Activated CD4-positive, alpha-beta T cell treated with anti-CD3 and anti-CD28 coated beads for 24 hours (primary cell): ENCODE measurements at places on chromosomes 7 and 10.

DNA sequence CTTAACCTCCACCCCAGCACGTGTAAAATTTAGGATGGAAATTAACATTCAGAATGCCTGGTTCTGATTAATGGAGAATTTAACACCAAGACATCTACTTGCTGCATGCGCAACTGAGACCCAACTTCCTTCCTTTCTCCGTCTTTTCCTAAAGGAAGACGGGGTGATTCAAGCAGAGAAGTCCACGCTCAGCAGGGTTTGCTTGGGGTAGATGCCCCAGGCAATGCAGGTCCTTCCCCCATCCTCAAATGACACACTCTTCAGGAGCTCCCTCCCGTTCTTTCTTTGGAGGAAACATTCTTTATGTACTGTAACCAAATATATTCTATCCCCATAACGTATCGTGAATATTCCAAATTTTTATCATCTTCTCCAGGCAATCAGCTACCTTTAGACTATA, 47.0 kb downstream of the FAM171A1 start:
- DNase-seq: no peak

GRCh38 chr10:58829839-58830238, 317.2 kb downstream of the BICC1 start:
- no peak for DNase-seq

DNA sequence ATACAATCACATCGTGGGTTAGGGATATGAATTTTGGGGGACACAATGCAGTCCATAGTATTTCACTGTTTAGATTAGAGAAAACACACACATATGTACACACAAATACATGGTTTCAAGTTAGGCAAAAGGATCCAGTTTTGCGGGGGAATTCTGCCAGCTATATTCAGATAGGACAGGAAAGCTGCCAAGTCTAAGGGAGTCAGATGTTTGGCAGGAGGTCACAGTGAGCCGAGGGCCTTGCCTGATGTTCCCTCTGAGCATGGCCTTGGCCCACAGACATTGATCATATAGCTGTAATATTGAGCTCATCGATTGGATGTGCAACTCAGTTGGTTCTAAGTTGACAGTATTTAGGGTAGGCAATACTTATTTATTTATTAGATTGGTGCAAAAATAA, 122.8 kb downstream of the ADRA2A start:
- no peak for DNase-seq

GRCh38 chr10:88980800-88981199, 9.8 kb upstream of the FAS start:
- no peak for DNase-seq

DNA sequence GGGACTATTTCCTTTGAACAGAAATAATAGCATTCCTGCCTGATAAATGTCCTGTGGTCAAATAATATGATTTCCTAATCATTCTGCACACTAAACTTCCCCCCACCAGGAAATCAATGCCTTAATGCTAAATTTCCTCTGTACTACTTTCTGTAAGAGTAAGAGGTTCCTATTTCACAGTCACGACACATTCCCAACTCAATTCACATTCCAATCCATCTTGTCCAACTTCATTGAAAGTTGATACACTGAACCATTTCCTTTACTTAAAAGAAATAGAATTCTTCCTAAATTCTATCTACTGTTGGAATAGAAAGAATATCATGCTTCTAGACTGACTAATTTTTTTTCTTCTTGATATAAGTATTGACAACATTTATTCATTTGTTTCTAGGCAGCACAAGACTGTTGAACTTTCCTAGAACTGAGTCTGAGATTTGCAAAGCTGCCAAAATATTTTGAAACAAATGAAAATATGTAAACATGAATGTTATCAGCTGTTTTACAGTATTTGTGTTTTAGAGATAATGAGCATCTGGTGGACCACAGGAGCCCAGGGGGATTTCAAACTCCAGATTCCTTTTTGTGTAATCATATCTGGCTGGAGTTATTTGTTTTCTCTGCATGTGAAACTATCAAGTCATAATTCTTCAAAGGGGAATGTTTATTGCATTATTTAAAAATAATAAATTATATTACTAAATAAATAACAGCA, 121.5 kb downstream of the TPST1 start:
- DNase-seq: no peak

DNA sequence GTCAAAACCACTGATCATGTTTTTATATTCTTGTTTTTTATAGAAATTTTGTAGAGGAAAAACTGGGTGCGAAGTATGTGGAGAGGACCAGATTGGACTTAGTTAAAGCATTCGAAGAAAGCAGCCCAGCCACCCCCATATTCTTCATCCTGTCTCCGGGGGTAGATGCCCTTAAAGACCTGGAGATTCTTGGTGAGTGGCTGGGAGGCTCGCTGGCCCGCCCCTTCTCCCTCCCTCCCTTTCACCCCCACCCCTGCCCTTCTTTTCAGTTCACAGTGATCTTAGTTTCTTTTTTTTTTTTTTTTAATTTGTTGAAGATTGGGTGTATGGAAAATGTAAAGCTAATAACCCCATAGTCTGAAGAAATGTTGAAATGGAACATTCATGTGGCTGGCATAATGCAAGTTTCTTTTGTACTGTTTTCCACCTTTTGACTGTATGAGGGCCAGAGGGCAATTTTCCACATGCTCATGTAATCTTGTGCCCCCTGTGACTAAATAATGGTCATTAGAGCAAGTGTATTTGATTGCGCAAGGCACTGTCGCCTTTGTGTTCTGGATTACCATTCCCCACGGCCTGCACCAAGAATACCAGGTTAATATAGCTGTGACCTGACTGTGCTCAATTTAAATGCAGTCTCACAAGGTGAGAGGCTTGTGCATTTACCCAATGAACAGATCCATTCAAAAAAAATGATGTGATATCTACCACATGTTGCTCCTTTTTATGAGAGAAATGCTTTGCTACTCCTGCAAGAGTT, 77.7 kb downstream of the CDCA7L start:
- no peak for DNase-seq

GRCh38 chr10:90148116-90148855, 446.9 kb downstream of the KIF20B start:
- no peak for DNase-seq

DNA sequence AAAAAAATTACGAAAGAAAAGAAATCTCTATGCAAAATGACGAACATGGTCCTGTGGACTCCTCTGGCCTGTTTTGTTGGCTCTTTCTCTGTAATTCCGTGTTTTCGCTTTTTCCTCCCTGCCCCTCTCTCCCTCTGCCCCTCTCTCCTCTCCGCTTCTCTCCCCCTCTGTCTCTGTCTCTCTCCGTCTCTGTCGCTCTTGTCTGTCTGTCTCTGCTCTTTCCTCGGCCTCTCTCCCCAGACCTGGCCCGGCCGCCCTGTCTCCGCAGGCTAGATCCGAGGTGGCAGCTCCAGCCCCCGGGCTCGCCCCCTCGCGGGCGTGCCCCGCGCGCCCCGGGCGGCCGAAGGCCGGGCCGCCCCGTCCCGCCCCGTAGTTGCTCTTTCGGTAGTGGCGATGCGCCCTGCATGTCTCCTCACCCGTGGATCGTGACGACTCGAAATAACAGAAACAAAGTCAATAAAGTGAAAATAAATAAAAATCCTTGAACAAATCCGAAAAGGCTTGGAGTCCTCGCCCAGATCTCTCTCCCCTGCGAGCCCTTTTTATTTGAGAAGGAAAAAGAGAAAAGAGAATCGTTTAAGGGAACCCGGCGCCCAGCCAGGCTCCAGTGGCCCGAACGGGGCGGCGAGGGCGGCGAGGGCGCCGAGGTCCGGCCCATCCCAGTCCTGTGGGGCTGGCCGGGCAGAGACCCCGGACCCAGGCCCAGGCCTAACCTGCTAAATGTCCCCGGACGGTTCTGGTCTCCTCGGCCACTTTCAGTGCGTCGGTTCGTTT, 83.5 kb upstream of the SLF2 start:
- DNase-seq: no peak

- no peak for DNase-seq
These were observed 402.9 kb downstream of the MAGI2 start for GRCh38 chr7:79050603-79051002.

GRCh38 chr7:16599860-16600259, 45.7 kb downstream of the ANKMY2 start:
- DNase-seq: no peak

DNA sequence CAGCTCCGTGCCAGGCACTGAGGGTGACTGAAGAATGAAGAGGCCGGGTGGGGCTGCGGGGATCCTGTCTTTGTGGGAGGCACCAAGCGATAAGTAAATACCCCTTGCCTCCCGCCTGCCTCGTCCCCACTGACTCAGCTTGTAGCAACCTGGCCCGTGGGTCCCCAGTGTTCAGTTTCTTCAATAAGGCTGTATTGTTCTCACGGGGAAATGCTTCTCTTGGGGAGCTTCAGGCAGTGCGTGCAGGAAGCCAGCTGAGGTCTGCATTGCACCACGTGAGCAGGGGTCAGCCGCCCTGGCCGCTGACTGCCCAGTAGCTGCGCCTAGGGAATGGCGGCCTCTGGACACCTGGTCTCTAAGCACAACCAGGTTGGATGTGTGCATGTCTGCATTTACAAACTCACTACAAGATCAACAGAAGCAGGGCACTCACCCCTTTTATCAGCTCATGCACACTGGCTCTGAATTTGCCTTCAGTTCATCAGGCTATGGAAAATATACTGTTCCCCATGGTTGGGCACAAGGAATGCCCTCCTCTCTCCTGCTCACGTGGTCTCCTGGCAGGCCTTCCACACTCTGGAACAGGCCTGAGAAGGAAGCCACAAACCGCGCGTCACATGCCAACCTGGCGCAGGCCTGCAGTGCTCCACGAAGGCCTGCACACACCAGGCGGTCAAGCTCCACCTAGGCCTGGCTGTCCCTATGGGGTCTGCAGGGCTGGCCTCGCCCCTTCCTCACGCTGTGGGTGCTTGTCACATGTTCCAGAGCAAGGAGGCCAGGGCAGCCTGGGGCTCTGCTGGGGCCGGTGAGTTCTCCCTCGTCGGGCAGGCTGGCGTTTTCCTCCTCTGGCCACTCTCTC, 135.7 kb upstream of the RNF32 start:
- no peak for DNase-seq

DNA sequence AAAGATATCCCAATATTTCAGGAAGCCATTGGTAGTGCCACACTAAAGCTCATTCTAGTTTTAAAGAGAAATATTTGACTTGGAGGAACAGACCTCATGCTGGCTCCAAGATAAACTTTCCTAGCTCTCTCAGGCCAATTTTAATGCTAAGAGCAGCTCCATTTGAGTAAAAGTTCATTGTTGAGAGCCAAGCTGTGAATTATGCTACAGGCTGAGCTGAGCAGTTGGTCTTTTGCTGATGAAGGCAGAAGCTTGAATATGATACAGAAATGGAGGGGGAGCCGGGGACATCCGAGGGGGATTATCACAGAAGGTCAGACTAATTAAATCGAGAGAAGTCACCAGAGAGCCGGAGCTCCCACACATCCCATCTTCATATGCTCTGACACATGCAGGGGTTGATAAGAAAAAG, 175.7 kb upstream of the AUTS2 start:
- no peak for DNase-seq

GRCh38 chr10:91931526-91932190, 8.1 kb downstream of the BTAF1 start:
- DNase-seq: no peak

DNA sequence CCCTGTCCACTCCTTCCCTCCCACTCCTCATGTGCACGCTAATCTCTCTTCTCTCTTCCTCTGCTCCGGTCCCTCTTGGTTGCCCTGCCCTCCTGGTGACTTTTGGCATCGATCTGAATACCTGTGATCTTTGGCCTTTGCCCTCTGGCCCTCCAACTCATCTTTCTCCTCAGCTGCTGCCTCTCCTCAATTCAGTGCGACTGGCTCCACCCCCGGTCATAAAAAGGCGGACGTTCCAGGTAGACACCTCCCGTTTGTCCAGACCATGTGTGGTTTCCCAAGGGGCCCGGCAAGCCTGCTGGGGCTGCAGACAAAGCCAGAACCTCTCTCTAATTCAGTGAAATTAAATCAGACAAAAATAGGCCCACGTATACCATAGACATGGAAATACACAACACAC, 96.8 kb downstream of the COL13A1 start:
- DNase-seq: no peak

- DNase-seq: no peak
These were observed 330.1 kb downstream of the EXOC4 start for GRCh38 chr7:133582766-133583523.

DNA sequence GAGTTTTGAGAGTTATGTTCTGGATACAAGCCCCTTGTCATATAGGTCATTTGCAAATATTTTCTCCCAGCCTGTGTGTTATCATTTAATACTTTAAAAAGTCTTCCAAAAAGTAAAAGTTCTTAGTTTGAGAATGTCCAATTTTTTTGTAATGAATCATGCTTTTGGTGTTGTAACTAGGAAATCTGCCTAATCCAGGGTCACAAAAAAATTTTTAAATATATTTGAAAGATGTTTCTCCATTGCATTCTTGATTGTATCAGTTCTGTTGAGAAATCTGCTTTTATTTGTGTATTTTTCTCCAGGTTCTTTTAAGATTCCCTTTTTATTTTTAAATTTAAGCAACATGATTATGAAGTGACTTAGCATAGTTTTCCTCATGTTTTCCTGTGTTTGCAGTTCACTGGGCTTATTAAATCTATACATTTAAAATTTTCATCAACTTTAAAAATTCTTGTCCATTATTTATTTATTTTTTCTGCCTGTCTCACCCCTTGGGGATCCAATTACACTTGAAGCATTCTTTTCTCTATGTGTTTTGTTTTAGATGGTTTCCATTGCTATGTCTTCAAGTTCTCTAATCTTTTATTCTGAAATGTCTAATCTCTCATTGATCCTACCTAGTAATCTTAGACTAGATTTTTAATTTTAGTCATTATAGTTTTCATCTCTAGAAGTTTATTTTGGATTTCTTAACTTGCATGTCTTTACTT, 47.0 kb downstream of the CCDC71L start:
- no peak for DNase-seq

GRCh38 chr10:5284311-5285057, 80.3 kb upstream of the UCN3 start:
- DNase-seq: no peak

DNA sequence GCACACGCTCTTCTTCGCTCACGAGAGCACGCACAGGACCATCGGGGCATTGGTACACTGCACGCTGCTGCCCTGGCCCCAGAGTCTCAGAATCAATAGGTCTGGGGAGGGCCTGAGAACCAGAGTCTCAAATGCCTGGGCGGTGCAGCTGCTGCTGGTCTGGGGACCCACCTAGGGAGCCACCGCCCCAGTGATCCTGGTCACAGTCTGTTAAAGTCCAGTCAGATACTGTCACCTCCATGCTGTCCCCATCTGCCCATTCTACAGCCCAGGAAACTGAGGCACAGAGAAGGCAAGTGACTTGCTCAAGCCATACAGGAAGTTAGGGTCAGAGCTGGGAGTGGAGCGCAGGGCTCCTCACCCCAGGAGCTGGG, 38.0 kb downstream of the ZCCHC24 start:
- DNase-seq: no peak

GRCh38 chr10:122642726-122643605, 56.7 kb downstream of the C10orf120 start:
- DNase-seq: no peak
